ENCODE measurements at places on chromosomes 7 and 10.

DNA sequence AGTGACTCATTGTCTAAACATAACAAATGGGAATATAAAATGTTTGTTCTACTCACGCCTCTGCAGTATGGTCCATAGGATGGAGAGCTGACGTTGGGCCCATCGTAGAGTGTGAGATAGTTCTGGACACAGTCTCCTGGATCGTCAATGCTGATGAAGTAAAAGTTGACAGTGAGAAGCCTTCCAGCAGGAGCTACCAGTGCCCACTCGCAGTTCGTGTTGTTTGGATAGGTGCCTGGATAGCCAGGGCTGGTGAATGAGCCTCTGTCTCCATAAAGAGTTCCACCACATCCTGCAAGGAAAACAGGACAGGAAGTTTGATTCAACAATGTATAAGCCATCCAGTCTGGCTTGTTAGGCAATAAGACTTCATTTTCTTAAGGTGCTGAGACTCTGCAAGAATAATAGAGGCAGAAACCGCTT lies 79.6 kb downstream of the OR13A1 start:
- no peak for DNase-seq

DNA sequence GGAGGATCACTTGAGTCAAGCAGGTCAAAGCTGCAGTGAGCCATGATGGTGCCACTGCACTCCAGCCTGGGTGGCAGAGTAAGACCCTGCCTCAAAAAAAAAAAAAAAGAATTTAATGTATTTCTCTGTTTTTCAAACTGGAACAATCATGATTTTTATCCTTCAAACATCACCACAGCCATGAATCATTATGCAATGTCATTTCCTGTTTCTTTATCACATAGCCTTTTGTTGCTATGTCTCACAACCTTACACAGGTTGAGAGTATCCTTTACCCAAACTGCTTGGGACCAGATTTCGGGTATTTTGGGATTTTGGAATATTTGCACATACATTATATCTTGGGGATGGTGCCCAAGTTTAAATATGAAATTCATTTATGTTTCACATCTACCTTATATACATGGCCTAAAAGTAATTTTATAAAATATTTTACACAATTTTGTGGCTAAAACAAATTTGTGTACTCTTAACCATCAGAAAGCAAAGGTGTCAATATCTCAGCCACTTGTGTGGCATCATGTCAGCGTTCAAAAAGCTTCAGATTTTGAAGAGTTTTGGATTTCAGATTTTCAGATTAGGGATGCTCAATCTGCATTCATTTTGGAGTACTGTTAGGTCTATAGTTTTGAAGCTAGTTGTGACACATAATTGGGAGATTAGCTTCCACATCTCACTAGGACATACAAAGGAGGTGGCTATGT lies 8.2 kb downstream of the NT5C3A start:
- no peak for DNase-seq

- DNase-seq = no peak
Observed at GRCh38 chr10:23656735-23657134, 217.9 kb downstream of the OTUD1 start.

DNA sequence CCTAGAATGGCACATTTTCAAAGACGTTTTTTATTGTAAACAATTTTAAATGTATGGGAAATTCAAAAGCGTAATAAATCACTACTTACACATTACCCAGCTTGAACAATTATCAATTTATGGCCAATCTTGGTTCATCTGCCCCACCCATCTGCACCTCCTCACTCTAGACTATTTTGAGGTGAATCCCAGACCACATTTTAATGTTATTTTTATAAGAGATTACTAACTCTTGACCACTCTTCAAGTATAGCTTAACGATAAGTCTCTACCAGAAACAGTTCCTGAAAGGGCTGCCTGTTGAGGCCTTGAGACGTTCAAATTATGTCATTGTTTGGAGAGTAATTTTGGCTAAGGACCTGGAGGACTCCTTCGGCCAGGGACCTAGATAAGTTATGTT lies 33.2 kb downstream of the ECHDC3 start:
- DNase-seq = no peak

GRCh38 chr7:53656881-53657280 lies 621.4 kb downstream of the POM121L12 start:
- DNase-seq = no peak

- no peak for DNase-seq
Observed at GRCh38 chr7:32047075-32047474, 23.1 kb downstream of the PDE1C start.

DNA sequence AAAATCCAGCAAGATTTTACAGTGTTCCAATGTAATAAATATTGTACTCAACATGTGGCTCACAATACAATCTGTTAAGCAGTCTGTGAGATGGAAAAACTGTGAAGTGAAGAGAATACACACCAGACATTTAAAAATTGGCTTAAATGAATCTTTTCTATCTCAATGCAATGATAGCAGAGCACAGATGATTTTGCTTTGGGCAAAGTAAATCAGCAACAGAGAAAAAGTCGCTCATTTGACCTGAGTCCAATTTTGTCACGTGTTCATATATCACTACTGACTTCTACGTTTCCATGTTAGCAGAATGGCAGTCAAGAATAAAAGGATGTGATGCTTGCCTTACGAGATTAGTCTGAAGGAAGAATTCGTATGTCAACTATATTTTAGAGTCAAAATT lies 506.7 kb downstream of the POM121L12 start:
- DNase-seq = no peak

DNA sequence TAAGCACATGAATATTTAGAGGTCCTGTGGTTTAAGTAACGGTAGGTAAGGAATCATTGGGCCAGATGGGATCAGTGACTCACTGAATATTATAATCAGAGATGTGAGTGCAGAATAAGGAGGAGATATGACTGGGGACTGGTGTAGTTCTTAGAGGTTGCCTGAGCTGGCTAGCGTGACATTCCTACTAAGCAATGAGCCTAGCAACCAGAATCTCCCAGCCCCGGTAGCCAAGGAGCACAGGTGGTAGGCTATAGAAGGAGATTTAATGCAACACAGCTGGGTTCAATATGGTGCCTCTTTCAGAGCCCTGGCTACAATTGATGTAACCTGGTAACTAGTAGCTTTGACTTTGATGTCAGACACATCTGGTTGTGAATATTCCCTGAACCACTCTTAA lies 641.6 kb downstream of the AUTS2 start:
- no peak for DNase-seq

- DNase-seq = no peak
Observed at GRCh38 chr7:46256870-46257661, 336.0 kb upstream of the IGFBP3 start.

GRCh38 chr10:75137533-75138438 lies 26.3 kb downstream of the SAMD8 start:
- peak; percentile 37 for DNase-seq

DNA sequence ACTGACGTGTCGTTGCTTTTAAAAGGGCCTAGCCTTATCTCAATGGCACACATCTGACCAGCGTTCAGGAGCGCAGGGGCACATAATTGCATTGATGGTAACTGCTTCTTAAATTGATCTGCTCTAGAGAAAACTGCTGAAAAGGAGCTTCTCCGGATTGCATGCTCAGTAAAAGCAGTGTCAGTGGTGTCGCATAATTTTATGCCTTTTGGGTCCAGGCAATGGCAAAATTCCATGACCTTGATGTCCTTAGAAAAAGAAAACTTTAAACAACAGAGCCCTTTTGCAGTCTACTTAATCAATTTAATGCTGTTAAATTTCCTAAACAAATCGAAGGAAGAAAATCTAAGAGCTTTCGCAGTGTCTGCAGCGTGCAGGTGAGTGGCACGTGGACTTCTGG lies 75.7 kb downstream of the PTPRE start:
- no peak for DNase-seq

DNA sequence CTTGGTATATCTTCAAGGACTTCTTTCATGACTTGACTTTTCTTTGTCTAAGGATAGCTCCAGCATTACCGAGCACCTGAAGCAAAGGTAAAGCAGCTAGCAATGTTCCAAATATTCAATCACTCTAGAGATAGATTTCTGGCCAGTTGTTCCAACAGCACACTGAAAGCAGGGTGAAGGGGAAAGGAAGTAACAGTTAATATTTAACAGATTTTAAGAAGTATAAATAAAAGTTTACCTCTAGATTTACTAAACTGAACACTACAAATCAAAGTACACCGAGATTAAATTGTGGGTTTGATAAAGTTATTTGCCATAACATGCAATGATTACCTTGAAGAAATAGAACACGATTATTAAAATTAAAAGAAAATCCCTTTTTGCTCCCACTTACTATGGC lies 70.9 kb upstream of the GRID1 start:
- DNase-seq = no peak

DNA sequence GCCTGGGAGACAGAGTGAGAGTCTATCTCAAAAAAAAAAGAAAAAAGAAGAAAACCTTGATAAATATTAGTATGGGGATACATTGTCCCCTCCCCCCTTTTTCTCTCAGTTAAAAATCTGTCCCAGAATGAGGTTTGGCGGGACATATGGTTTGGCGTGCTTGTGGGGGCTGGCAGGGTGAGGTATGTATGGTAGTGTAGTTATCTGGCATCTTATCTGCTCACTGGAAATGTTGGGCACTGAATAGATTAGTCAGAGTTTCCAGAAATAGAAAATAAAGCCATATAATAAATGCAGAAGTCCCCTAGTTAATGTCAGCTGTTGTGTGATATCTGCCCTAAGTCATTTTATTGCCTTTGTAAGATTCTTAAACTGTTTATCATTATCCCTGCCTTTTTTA lies 397.5 kb upstream of the GALNT17 start:
- DNase-seq = no peak

DNA sequence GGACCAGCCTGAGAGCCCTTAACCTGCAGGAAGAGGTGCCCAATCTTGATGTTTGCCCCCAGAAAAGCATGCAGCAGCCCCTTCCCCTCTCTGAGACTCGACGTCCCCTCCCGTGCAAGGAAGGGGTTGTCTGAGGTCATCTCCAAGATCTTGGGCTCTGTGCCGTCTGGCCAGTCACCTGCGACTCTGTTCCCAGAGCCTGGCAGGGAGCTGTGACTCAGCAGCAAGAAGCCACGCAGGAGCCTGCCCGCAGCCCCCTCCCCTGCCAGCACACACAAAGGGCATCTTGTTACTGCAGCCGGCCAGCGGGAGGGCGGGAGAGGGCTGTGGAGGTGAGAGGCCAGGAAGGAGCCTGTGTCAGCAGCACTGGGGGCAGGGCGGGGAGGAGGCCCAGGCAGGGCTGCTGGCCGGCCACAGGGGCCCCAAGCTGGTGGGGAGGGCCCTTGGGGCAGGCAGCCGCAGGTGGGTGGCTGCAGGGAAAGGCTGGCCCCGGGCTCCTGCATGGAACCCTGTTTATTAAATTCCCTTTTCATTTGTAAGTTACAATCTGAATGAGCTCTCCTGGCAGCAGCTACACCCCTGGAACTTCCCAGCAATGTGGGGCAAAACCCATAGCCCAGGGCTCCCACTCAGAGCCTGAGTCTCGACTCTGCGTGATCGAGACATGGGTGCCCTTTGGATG lies 103.7 kb upstream of the ZMIZ1 start:
- no peak for DNase-seq

DNA sequence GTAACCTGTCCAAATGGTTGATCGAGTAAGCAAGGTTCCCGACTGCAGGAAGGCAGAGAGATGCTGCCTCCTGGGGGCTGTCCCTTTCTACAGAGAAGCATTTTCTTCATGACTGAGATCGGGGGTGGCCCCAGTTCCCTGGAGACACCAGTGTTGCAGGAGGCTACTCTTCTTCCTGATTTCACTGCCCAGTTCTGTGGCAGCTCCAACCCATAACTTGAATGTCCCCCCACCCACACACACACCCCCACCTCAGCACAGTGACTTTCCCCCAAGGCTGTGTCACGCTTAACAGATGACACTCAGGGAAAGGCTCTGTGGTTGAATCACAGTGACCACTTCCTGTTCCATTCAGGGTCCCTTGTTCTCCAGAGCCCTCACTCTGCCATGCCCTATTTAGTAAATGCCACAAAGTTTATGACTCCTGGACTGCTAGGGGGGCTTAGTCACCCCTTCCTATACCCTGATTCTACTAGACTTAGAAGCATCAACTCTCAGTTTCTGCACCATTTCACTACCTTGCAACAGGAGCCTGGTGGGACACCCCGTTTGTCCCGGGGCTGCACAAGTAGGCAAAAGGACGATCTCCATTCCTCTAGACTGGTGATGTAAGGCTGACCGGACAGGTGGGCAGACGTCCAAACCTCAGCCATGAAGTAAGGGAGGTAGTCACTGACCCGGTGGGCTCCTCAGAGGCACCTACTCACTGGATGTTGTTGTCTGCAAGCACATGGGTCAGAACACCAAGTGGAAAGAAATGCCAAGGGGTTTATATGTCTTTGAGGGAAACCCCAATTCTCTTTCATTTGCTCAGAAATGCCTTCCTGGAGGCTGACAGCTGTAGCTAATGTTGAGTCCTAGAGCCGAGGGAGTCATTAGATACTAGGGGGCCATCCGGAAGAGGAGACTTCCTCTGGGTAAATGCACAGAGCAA lies 31.3 kb upstream of the SMC3 start:
- peak; percentile 83 for DNase-seq

DNA sequence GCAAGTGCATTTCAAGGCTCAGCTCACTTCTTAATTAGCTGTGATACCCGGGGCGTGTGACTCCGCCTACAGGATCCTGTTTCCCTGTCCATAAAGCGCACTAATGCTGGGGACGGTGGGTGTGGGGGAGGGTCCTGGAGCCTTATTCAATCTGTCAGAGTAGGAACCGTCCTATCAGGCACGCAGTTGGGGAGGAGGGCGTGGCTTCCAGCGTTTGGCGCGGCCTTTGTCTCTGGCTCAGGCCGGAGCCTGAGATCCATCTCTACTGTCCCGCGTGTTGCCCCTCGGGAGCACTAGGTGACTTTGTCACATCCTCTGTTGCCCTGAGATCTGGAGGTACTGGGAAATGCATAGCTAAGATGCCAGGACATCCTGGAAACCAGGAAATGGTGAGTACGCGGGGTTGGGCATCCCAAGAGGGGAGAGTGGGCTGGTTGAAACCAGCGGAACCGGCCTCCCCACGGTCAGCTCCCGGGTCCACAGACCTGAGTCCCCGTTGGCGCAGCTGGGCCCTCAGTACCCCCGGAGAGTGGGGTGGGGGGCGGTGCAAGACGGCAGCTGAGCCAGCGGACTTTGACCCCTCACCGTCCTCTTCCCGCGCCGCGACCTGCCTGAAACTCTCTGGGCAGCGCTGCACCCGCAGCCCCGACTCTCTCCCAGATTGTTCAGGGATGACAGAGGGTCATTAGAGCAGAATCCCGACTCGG lies 104.4 kb upstream of the ZNF92 start:
- DNase-seq = no peak

DNA sequence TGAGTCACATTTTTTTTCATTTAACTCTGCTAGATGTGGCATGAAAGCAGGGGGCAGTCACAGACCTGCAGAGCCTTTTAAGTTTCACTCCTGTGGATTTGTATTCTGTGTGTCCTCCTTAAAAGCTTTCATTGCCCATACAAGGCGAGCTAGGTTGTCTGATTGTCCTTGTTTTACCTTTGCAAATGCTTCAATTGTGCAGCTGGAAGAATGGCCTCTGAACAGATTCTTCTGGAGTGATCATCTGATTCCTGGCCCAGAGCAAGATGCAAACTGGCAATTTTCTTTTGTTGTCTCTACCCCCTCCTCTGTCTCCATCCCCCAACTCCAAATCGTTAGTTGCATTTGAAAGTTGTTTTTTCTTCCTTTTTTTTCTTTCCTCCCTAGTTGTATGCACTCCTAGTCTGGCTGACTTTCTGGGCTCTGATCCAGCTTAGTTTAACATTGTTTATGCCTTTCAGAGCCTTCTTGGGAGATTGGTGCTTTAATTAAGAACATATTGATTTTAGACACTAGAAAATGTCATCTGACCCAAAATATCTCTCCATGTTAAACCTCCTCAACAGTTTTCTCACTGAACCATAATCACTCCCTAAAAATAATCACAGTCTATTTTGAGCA lies 150.2 kb downstream of the REEP3 start:
- peak; percentile 75 for DNase-seq

- no peak for DNase-seq
Observed at GRCh38 chr10:91049296-91049987, 128.6 kb upstream of the ANKRD1 start.

All from skeletal muscle cell (primary cell).